PC-3 (cell line): ENCODE measurements at places on chromosomes 6 and 20.

DNA sequence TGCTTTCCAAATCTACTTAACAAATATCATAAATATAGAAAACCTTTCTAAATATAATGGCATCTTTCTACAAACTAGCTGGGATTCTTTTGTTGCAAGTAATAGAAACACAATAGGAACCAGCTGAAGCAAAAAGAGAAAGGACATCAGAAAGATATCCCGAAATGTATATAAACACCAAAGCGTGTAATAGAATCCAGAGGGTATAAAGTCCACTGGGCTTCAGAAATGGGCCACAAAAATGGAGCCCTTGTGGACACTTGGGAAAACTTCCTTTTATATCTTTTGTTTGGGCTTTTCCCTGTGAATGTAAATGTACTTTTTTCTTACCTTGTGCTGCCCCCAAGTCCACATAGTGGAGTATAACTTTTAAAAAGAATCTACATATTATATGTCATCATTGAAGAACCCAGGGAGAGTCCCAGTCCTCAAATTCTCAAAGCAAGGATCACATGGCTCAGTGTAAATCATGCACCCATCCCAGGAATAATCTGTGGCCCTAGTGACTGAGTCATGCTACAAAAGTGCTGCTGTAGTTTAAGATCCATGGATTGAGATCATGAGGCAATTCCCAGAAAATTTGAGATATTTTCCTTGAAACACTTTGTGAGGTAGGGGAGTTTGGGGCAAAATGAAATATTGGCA, 457.0 kb downstream of the EPM2A start:
- DNase-seq: no peak

GRCh38 chr6:12245763-12246718, 44.1 kb upstream of the EDN1 start:
- DNase-seq: peak; percentile 69

DNA sequence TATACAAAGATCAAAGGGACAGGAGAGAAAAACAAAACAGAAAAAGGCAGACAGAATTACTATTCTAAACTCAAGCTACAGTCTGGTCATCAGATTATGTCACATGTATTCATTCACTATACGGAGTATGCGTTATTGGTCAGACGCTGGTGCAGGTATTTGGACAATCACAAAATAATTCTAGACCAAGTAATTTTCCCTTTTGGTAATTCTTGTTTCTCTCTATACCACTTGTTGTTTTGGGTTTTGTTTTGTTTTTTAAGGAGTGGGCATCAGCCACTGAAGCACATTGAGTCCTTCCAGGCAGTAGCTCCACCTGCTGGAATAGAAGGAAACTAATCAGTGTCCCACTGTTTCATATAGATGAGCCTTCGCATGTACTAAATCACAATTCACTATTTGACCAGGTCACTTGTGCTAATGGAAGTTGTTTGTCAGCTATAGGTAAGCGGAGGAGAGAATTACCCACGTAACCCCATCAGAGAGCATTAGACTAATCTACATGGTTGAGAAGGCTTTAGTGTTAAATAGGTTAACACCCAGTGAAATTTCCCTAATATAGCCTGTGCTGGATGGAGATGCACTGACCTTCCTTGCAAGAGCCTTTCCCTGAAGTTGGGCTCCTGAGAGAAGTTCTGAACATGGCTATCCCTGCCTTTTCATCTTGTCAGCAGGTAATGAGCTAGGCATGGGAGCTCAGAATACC, 77.9 kb downstream of the TNFAIP3 start:
- DNase-seq: peak; percentile 48

DNA sequence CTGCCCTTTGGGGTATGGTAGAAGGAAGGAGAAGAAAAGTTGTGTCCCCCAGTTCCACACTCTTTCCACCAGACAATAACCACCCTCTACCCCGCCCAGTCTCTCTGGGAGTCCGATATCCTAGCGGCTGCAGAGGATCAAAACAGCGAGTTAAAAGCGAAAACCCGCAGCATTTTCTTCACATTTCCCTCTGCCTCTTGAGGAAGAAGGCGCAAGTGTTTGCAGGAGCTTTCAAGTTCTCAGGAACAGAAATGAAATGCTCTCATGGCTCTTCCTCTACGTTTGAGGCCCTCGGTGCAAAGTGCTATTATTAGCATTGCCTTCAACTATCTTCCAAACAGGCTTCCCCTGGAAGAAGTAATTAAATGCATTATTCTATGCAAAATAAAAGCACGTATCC, 52.2 kb upstream of the CCDC167 start:
- no peak for DNase-seq

- peak; percentile 68 for DNase-seq
These were observed 252.9 kb upstream of the RUNX2 start for GRCh38 chr6:45075246-45075645.

DNA sequence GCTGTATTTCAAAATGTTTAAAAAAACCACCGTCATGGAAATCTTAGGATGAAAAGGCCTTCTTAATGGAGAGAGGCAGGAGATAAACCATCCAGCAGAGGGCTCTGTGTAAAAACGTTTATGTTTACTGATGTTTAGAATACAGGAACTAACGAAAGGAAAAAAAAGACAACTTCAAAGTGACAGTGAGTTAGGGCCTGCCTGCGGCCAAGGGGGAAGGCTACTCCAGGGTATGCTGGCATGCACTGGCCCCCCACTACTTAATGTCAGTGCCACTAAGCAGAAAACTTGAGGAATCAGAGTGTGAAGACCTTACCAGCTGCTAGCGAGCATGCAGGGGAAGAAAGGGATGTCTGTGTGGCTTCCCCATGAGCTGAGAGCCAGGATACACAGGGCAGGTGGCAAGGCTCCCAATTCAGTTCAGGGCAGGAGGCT, 47.7 kb downstream of the AKAP7 start:
- DNase-seq: peak; percentile 38
